ENCODE measurements at places on chromosomes 5 and 9.

DNA sequence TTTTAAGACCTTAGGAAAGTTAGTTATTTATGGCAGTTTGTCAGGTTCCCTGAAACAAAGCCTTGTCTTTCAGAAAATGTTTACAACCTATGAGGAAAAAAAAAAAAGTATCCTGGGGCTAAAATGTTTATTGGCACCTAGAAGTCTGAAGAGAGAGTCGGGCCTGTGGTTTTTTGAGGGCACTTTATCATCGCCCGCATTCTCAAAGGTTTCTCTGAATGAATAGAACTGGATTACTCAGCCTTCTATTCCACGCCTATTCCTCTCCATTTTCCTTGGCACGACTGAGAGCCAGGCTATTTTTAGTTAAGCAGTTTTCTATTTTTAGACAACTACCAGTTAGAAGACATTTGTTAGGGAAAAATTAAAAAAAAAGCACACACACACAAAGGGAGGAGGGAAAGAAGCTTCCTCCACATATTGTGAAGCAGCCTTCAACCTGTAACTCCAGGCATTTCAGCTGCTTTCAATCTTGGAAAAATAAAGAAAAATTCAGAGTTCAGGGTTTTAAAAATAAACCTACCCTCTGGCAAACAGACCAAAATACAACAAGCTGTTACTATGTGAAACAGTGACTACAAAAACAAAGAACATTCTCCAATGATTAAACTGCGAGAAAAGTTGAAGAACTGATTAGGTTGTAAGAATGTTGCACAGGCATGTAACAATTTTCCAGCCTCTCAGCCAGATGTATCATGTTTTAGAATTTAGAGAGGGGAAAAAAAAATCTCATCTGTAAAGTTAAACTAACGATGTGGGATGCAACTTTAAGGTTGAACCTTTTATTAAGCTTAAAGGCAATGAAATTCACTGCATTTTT, 97.0 kb downstream of the MEF2C start:
- no peak for DNase-seq

DNA sequence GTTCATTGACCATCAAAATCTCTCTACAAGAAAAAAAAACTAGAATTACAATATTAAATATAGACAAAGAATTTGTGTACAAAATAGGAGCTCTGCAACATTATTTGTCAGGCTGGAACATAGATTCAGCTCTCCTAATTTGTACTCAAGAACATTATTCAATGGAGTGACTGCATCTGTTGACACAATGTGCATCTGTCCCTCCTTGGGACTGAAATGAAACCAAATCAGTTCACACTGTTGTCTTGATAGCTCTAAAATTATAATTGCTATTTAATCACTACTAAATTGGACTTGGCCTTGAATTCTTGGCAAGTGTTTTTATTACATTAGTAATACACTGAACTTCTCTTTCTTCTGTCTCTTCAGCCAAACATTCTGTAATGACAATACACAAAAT, 47.7 kb downstream of the FTMT start:
- DNase-seq: no peak

DNA sequence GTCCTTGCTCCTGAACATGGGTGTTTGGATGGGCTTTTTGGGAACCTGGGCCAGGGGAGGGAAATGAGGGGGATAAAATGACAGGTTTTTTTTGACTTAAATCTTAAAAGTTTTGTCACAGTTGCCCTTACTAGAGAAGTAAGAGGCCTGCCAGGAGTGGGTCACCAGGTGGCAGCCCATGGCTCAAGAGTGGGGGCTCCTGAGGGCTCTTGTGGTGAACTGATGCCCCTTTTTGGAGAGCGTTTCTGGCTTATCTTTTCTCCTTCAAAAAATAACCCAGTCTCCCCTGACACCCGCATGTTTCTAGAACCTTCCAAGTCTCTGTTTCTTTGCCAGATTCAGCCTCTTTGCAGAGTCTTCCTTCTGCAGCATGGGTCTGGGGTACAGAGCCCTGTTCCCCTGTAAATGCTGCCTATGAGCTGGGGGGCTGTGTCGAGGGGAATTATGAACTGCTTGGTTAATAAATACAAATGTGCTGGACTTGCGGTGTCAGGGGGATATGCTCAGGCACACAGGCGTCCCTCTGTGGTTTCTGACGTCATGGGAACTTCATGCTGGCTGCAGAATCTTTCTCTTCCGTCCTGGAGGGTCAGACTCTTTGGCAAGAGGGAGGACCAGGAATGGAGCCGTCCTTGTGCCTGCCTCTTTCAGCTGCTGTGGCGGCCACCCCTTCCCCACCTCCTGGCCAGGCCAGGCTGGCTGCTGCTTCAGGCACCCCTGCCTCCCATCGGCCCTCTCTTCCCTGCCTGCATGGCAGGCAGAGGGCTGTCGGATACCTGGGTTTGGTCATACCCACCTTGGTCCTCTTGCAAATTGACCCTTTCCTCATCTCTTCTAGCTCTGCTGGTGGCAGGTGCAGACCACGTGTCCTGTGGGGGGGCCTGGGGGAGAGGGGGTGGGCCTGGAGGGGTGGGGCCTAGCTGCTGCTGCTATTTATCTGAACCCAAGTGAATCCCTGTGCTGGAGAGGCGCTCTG, 30.1 kb downstream of the PTPA start:
- DNase-seq: no peak

DNA sequence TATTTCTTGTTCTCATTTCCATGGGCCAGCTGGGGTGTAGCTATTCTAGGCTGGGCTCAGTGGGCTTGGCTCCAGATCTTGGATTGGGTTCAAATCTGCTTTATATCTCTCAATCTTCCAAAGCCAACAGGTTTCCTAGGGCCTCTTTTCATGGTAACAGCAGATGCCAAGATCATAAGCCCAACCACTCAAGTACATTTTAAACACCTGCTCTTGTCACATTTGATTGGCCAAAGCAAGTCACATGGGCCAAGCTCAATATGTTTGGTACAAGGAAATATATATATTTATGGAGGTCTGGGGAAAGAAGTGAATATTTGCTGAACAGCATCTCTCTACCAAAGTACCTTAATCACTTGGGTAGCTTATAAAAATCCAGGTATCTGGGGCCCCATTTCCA, 49.5 kb downstream of the MRRF start:
- DNase-seq: no peak

DNA sequence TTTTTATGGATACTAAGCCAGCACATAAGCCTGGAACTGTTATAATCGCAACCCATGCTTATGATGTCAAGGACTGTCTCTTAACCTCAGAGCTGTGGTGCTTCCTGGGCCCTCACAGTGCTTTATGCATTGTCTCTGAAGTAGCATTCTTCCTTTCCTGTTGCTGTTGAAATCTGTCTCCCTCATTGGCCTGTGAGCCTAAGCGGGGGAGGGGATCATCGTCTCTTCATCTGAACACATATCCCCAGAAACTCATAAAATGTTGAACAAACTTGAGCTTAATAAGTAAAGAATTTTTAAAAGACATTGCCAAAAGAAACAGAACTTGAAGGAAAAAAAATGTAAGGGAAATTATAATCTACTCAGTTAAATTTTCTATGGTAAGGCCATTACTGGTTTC, 80.3 kb downstream of the SGCD start:
- DNase-seq: no peak

GRCh38 chr5:111060169-111060568, 11.3 kb upstream of the TSLP start:
- no peak for DNase-seq

DNA sequence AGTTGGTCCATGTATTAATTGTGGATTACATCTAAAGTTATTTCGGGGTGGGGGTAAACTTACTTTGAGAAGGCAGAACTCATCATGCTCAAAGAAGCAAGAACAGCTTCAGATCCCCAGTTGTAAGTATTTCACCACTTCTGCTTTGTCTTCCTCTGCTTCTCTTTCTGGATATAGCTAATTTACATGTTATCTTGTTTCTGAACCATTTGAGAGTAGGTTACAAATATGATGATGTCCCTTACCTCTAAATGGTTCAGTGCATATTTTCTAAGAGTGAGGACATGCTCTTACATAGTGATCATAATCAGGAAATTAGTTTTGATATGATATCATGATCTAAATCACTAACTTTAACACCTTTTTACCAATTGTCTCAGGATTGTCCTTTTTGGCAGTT, 11.9 kb downstream of the TRIO start:
- DNase-seq: no peak

GRCh38 chr9:124216474-124217176, 41.1 kb upstream of the NEK6 start:
- DNase-seq: peak; percentile 8

- no peak for DNase-seq
Measured at GRCh38 chr5:142428036-142428772, 103.4 kb upstream of the SPRY4 start.

GRCh38 chr9:71446473-71447411, 321.6 kb downstream of the CEMIP2 start:
- no peak for DNase-seq

- DNase-seq: no peak
Measured at GRCh38 chr9:117555964-117556629, 141.2 kb upstream of the ASTN2 start.

DNA sequence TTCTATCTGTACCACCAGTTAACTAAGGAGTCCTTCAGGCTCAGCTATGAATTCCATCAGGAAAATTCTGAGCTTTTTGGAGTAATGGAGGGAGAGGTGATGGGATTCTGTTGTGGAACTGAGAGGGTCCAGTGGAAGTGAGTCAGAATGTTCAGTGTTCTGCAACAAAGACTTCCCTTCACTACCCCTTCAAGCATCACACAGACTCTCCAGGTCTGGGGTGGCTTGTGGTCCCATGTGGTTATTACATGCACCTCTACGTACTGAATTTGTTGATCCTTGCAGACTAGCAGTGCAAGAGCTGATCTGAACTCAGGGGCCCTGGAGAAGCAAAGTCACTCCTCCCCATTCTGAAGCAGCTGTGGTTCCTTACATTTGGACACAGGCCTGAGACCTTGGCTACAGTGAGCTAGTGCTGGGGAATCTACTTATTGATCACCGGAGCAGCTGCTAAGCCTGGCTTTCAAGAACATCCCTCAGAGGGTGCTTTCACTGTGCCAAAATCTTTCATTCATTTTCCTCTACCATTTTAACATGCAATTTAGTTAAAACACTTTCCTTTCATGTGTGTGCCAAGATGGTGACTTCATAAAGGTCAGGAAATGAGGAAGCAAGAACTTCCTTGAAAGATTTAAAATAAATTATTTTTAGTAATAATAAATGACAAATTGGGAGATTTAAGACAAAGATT, 75.0 kb upstream of the TNC start:
- DNase-seq: no peak

DNA sequence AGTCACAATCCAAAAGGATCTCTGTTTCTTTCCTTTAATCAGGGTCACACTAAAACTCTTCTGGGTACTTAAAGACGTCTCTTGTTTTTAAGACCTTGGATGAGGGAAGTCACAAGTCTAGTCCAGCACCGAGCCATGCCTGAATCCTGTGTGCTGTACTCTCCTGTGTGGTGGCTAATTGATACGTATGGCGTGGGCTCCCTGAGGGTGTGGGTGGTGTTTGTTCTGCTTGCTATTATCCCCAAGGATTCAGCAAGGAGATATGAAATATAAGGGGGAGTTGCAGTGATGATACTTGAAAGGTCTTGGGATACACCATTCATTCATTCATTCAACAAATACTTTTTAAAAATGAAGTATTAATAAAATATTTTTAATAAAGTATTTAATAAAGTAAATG, 128.3 kb downstream of the ARHGEF28 start:
- no peak for DNase-seq

GRCh38 chr5:79878721-79879336, 112.2 kb downstream of the MTX3 start:
- DNase-seq: no peak

GRCh38 chr5:174073122-174073660, 27.7 kb downstream of the NSG2 start:
- no peak for DNase-seq

DNA sequence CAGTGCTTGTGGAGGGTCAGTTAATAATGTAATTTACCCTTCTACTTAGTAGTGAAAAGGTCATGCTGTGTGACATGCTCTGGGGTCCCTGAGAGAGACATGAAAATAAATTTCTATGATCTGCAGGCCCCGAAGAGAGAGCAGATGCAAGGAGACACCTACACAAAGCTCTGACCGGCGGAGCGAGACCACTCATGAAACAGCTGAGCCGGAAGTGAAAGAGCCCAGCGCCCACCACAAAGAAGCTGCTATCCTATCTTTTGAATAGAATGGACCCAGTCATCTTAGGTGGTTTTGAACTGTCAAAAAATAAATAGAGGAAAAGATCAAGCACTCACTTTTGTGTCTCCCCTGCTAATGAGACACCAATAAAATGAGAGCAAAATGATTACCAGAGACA, 190.0 kb downstream of the MED10 start:
- DNase-seq: no peak

GRCh38 chr9:121649476-121650216, 1.8 kb upstream of the DAB2IP start:
- DNase-seq: no peak

GRCh38 chr9:96484521-96484931, 34.6 kb downstream of the HABP4 start:
- no peak for DNase-seq

DNA sequence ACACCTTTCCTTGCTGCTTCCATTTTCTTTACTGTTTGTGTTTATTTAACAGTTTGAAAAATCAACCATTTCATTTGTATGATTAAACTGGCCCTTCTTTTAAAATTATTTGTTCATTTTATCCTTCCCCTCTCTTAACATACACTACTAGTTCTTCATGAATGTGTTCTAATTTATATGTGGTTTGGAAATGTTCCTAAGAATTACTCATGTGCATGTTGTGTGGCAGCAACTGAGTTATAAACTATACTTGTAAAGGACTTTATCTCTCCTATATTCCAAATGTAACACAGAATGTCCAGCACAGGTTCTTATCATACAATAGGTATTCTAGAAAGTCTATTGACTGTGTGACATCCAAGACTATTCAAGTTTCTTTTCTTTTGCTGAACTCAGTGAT, 358.2 kb upstream of the MEF2C start:
- DNase-seq: no peak

Measured in stimulated activated CD4-positive, alpha-beta T cell treated with anti-CD3 and anti-CD28 coated beads, TNF-alpha, amount 100 ng/mL, for 4 hours (primary cell).